Jurkat, Clone E6-1 (cell line): ENCODE measurements at places on chromosomes 6 and 20.

DNA sequence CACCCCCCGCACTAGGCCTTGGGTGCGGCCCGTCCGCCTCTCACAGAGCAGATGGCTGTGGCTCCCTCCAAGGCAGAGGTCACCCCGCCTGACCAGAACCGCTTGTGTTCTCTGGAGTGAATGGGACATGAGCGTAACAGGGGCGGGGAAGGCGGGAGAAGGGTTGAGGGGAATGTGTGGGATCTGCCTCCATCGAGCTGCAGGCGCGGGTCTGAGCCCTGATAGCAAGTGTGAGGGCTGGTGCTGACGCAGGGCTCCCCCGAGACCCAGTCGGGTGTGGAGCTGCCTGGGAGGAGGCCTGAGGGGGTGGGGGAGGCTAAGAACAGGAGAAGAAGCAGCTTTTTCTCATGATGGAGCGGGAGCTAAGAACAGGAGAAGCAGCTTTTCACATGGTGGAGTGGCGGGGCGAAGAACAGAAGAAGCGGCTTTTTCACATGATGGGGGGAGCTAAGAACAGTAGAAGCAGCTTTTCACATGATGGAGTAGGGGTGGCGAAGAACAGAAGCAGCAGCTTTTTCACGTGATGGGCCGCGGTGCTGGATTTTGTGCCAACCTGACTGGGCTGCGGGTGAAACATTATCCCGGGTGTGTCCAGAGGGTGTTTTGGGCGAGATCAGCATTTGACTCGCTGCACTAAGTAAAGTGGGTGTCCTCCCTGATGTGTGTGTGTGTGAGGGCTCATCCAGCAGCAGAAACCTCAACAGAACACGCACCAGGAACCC is 169.3 kb downstream of the TTLL2 start:
- no peak for DNase-seq

DNA sequence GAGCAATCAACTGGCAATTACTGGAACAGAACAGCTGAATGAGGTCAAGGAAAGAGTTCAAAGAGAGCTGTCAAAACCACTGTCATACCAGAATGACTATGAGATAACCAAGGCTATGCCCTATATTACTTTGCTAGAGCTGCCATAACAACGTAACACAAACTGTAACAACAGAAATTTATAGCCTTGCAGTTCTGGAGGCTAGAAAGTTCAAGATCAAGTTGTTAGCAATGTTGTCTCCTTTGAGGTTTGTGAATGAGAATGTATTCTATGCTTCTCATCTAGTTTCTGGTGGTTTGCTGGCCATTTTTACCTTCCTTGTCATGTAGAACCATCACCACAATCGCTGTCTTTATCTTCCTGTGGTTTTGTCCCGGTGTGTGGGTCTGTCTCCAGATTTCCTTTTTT is 1323.0 kb upstream of the GJE1 start:
- peak; percentile 29 for DNase-seq

DNA sequence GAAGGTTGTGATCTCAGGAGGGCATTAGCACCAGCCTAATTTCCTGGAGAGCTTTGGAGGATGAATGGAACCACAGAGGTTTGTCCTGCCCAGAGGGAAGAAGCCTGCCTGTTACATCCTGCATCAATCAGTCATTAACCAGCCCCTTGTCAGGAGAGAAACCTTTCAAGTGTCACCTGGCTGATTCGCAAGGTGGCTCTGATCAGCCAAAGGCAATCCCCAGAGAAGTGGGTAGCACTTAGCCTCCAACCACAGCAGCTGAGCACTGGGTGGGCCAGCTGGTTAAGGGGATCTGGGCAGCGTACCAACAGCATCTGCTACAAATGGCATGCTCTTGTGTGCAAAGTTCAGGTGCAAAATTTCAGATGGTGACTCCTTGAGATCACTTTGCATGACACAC is 26.9 kb downstream of the ANKEF1 start:
- peak; percentile 16 for DNase-seq

- no peak for DNase-seq
Measured at GRCh38 chr20:46099491-46100287, 9.9 kb upstream of the NCOA5 start.

GRCh38 chr6:119676230-119676629 is 326.7 kb upstream of the MAN1A1 start:
- DNase-seq = no peak

DNA sequence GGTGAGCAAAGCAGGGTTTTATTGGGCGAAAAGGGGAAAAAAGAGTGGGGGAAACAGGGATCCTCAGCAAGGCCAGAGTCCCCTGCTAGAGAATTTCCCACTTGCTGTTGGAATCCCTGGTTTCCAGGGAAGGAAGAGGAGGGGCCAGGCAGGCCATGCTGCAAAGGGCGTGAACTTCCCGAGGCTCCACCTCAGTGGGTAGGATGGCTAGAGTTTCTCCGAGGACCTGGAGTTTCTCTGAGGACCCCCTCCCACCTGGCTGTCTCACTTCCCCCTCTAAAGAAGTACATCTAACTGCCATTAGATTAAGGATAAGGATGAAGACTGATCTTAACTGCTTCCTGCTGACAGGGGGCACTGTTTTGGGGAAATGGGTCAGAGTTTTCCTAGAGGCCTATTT is 1239.3 kb upstream of the GJE1 start:
- DNase-seq = no peak

- no peak for DNase-seq
Measured at GRCh38 chr6:44831002-44831610, 443.6 kb downstream of the CDC5L start.

GRCh38 chr20:53842301-53843099 is 227.9 kb downstream of the BCAS1 start:
- no peak for DNase-seq

DNA sequence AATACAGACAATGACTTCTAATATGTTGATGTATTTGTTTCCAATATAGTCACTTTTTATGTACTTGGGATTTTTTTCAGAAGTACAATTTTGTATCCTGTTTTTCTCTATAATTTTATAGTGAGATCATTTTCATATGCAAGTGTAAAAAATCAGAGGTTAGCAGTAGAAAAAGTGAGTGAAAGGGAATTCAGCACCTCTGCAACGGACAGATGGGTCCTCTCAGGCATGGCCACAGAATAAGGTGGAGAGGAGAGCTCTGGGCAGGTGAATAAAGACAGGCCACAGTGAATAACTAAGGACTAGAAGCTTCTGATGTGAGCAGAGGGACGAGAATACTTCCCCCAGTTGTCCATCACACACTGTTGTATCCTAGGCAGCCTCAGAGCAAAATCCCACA is 210.1 kb upstream of the CNR1 start:
- no peak for DNase-seq

DNA sequence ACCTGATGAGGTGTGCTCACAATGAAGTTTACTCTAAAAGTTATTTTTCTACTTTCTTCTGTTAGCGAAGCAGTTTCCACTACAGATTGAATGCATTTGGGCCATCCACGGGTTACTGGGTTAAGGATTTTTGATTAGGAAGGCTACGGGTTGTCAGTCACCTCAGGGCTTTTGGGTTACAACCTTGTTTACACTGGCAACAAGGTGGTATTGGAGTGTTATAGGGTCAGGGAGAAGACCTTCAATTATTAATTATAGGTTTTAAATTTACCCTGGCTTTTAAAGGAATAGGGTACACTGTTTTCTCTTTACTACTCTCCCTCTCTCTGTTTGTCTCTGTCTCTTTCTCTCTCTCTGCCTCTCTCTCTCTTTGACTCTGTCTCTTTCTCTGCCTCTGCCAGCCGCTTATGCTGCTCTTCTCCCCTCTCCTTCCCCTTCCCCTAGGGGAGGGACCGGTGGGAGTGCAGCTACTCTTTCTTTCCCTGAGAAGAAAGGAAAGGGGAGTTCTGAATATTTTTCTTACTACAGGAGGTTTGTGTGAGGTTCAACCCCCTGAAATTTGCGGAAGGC is 40.2 kb upstream of the AGPAT4 start:
- no peak for DNase-seq

- no peak for DNase-seq
Measured at GRCh38 chr6:21633511-21634109, 40.1 kb downstream of the SOX4 start.

DNA sequence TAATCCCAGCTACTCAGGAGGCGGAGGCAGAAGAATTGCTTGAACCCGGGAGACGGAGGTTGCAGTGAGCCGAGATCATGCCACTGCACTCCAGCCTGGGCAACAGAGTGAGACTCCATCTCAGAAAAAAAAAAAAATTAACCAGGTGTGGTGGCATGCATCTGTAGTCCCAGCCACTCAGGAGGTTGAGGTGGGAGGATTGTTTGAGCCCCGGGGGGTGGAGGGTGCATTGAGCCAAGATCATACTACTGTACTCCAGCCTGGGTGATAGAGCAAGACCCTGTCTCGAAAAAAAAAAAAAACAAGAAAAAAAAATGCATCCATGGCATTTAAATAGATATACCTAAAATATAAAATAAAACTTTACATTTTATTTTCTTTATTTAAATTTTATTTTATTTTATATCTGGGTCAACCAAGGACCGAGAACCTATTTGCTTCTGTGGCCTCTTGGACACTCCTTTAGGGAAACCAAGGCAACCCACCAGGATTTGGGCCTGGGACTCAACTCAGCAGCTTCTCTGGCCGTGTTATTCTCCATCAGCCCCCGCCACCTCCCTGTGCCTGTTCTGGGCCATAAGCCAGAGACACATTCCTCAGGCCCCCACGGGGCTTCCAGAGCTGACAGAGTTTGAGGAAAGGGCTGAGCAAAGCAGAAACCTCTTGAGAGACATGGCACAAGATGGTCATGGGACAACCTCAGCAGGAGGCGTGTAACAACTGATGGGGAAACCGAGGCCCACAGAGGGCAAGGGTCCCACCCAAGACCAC is 6.2 kb downstream of the SNTA1 start:
- DNase-seq = no peak

DNA sequence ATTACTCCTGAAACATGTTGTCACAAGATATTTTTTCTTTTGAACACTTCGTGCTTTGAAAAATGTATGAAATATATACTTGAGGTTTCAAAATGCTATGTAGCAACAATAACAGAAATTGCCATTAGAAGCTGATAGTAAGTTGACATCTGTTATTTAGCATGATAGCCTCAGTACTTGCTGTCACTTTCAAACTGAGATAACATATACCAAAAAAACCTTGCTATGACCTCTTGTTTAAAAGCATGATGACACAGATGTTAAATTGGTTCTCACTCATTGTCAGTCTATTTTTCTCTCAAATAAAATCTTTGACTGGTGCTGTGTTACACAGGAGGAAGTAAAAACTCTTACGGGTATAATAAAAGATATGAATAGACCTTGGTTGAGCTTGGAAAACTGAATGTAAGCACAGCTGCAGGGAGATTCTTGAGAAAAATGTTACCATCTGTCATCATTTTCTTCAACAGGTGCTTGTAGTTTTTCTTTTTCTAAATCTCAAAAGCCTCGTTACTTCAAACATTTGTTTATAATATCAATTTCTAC is 18.6 kb downstream of the MOXD1 start:
- DNase-seq = no peak

DNA sequence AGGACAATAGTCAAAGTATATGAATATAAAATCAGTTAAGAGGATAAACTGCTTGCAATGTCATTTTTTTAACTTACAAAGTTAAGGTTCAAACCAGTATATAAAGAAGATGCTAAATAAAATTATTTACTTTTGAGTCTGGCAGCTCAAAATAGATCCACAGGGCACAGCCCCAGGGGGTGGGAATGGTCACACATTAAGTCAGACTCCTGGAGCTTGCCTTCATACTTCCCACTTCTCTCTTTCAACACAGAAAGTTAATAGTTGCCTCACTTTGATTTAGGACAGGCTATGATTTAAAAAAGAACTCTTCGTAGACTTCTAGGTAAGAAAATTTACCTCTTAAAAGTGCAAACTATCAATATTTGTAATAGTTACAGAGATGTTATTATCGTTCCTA is 158.3 kb upstream of the RUNX2 start:
- no peak for DNase-seq

DNA sequence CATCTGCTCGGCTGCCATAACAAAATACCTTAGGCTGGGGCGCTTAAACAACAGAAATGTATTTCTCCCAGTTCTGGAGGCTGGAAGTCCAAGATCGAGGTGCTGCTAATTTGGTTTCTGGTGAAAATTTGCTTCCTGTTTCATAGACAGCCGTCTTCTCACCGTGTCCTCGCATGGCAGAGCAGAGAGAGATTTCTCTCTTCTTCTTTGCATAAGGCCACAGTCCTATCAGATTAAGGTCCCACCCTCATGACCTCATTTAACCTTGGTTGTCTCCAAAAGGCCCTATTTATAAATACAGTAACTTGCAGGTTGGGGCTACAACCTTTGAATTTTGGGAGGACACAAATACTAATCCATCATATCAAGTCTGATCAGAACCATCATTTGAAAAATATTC is 544.3 kb downstream of the KIF16B start:
- no peak for DNase-seq

GRCh38 chr20:46261456-46262253 is 46.6 kb downstream of the CDH22 start:
- DNase-seq = no peak
